ENCODE measurements at places on chromosomes 16 and 17.

GRCh38 chr17:76529224-76530094 lies 8.1 kb downstream of the CYGB start:
- DNase-seq: no peak

DNA sequence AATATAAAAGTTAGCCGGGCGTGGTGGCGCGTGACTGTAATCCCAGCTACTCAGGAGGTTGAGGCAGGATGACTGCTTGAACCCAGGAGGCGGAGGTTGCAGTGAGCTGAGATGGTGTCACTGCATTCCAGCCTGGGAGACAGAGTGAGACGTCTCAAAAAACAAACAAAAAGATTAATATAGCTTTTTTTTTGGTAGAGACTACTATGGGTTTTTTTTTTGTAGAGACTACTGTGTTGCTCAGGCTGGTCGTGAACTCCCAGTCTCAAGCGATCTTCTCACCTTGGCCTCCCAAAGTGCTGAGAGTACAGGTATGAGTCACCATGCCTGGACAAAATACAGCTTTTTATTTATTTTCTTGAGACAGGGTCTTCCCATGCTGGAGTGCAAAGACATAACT lies 20.2 kb downstream of the ZNRF1 start:
- no peak for DNase-seq

DNA sequence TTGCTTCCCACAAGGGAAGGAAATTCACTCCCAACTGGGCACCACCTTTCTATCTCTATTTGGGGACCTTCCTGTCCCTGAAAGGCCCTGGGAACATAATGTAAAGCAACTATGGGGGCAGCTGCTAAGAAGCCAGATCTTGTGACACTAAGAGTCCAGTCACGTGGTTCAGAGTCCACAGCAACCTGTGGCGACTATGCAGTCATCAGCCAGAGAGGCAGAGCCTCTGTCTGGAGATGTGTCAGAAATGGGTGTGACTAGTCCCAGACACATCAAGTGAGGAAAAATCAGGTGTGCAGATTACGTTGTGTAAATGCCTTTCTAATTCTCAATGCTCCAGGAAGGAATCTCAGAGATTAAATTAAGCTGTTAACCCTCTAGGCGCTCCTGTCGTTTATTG lies 26.6 kb upstream of the SKAP1 start:
- DNase-seq: no peak

DNA sequence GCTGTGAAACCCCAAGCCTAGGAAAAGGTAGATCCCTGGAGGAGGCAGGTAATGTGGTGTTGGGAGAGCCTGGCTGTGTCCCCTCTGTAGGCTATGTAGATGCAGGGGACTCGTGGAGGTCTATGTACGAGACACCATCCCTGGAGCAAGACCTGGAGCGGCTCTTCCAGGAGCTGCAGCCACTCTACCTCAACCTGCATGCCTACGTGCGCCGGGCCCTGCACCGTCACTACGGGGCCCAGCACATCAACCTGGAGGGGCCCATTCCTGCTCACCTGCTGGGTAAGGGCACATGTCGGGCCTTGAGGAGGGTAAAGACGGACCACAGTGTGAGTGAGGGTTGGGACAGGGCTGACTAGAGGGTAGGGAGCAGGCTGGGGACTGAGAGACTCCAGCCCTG lies 12.0 kb downstream of the ACE start:
- DNase-seq: no peak

- no peak for DNase-seq
Measured at GRCh38 chr17:57861790-57862693, 12.2 kb upstream of the MRPS23 start.

- DNase-seq: no peak
Measured at GRCh38 chr17:58420827-58421226, 3.5 kb upstream of the RNF43 start.

- no peak for DNase-seq
Measured at GRCh38 chr17:74690409-74690825, 22.3 kb downstream of the CD300LF start.

DNA sequence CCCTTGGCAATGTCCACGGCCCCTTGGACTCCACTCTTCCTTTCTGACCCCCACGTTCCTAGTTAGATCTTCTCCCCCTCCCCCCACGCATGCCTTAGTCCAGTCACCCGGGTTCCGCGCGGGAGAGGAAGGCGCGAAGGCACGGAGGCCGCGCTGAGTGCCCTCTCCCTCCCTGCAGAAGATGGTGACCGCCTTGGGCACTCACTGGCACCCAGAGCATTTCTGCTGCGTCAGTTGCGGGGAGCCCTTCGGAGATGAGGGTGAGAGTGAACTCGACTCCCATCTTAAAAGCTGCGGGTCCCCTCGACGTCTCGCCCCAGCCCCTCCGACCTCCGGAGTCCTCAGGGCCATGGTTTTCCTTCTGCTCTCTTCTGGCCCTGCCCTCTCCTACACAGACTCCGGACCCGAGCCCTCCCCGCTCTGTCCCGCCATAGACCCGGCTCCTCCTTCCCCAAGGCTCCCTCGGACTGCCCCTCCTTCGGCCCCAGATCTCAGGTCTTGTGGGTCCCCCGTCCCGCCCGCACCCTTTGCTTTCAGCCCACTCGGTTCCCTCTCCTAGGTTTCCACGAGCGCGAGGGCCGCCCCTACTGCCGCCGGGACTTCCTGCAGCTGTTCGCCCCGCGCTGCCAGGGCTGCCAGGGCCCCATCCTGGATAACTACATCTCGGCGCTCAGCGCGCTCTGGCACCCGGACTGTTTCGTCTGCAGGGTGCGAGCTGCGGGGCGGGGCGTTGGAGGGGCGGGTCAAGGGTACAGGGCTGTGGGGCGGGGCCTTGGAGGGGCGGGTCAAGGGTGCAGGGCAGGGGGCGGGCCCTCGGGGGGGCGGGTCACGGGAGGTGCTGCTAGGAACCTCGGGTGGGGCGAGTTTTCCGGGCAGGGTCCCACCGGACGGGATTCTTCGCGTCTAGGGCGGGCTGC lies 4.6 kb downstream of the TGFB1I1 start:
- DNase-seq: peak; percentile 47

GRCh38 chr17:47634870-47635269 lies 14.8 kb upstream of the KPNB1 start:
- no peak for DNase-seq

- DNase-seq: no peak
Measured at GRCh38 chr16:56769677-56770076, 39.7 kb downstream of the NUP93 start.

- DNase-seq: no peak
Measured at GRCh38 chr17:74288785-74289184, 14.8 kb downstream of the DNAI2 start.

DNA sequence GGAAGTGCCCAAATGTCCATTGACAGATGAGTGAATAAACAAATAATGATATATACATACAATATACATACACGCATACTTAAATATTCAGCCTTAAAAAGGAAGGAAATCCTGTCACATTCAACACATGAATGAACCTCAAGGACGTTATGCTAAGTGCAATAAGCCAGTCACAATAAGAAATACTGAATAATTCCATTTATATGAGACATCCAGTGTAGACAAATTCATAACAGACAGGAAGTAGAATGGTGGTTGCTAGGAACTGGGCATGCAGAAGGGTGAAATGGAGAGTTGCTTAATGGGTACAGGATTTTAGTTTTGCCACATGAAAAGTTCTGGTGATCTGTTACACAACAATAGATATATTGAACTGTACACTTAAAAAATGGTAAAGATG lies 8.8 kb upstream of the ITGB4 start:
- no peak for DNase-seq

- no peak for DNase-seq
Measured at GRCh38 chr16:31513884-31514283, 5.7 kb upstream of the RUSF1 start.

DNA sequence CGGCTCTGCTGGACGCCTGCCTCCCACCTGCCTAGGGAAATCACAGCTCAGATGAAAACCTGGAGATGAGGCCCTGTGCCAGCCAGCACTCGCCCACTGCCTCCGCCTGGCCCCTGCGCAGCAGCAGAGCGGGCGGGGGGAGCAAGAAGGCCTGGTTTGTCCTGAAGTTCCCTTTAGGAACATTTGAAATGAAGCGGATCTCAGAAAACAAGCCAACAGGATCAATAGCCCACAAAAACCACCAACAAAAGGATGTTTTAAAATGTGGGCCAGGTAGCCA lies 48.0 kb downstream of the RBFOX3 start:
- no peak for DNase-seq

GRCh38 chr16:63913290-63913689 lies 1208.6 kb downstream of the CDH11 start:
- DNase-seq: no peak

DNA sequence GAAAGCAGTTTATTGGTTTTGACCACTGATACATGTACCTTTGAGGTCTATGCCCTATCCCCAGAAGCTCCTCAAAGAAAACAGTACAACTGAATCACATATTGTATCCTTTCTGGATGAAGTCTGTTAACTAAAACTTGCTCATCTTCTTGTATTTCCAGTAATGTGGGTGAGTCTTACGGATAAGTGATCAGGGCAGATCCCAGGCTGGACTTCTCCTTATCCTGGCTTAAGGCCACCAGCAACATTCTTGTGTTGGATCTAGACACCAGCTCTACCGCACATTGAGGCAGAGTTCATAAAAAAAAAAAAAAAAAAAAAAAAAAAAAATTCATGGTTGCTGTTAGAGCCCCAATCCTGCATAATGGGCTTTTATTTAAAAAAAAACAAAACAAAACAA lies 536.7 kb upstream of the HSBP1 start:
- DNase-seq: no peak

GRCh38 chr17:7627250-7628121 lies at the start of gene SAT2:
SAT2 (minus strand) TSS chr17:7627821; CDS start chr17:7627635, 186 bp downstream.
- peak; percentile 77 for DNase-seq

DNA sequence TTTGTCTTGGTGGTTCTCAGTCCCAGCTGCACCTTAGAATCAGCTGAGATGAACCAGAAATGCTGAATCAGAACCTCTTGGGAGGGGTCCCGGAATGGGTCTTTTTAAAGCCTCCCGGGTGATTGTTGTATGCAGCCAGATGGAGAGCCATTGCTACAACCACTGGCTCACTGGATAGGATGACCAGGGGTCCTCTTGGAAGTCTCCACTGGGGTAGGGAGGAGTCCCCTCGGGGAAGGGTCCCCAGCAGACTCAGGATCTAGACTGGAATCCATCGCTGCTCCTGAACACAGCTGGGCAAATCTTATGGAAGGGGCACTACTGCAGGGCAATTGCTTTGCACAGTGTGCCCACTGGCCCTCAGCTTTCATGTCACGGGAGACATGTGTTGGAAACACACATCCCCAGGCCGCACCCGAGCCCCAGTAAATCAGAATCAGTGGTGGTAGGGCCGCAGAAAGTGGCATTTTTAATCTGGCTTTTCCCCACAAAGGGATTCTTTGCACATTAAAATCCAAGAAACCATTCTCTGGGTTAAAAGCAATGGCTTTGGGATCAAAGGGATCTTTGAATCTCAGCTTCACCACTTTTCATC lies 117.3 kb downstream of the IRX5 start:
- DNase-seq: no peak

DNA sequence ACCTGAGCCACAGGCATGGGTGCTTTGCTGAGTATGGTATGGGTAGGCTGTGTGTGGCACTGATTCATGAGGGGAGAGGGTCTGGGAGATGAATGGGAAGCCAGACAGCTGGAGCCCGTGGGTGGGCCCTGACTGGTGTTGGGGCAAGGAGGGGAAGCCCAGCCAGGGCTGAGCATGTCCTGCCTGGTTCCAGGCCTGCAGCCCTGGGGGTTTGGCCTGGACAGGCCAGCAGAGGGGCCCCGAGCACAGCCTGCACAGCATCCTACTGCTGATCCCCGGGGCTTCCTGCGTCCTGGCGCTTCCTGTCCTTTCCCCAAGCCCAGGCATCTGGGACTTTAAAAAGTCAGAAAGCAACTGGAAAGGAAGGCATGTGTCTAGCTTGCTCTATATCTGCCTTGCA lies 4.6 kb upstream of the MVD start:
- no peak for DNase-seq

DNA sequence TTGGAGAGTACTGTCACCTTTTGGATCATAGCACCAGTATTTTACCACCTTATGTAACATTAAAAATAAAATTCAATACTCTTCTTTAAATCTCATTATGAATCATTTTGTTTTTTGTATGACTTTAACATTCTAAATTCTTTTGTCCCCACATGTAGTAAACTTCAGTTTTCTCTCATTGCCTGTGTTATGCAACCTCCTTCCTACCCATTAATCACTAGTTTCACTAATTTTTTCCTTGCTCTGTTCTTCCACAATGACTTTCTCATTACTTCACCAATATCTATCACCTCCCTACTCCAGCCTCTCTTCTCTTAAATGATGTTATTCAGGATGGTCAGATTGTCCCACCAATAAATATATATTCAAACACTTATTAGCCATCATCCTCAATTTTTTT lies 68.7 kb downstream of the TTC19 start:
- DNase-seq: no peak

DNA sequence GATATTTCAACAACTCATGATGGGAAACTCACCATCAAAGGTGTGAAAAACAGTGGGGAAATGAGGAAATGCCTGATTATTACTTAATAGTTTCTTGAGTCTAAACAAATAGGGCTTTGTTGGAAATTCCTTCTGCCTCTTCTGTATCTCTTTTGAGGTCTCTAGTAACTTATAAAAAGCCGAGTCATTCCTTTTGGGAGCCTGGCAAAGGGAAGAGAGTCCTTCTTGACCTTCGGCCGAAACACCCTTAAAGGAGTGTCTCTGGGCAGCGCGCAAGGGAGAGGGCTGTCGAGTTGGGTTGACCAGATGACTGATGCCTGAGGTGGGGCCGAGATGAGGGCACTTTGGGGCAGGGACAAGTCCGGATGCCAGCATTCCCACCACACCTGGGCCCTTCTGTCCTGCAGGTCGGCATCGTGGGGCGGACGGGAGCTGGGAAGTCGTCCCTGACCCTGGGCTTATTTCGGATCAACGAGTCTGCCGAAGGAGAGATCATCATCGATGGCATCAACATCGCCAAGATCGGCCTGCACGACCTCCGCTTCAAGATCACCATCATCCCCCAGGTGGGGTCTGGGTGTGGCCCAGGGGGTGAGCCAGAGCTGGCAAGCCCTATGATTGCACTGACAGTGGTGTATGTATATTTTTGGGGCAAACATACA lies 89.2 kb downstream of the ABCC6 start:
- no peak for DNase-seq

DNA sequence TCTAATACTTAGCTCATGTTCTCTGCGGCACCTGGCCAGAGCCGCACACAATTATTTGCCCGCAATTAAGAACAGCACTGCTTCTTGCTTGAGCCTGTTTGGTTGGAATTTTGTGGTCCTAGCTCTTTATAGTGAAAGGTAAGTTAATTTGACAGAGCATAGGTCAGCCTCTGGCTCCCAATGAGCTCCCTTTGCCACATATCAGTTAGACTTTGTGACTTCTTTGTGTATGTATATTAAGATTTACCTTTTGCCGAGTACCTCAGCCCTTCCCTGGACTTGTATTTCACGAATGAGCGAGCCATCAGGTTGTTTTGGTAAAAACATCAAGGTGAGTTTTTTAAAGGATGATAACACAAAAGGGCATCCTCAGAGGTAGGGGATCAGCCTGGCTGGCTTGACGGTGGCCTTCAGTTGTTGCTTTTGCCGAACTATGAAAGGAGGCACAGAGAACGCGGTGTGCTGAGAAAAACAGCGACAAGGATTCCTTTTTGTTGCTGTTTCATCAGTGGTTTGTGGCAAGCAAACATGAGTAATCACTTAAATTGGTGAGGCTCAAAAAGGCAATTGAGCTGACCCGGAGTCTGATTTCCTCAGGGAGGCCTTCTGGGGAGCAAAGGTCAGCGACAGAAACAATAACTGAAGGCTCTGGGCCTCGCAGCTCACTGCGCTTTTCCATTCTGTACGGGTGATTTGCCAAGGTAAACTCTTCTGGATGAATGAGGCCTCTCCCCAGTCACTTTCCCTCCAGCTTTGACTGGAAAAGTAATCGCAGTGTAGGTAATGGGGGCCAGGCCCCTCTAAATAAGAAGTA lies 163.6 kb downstream of the HS3ST3A1 start:
- no peak for DNase-seq

GRCh38 chr17:72382971-72383722 lies 262.3 kb downstream of the SOX9 start:
- no peak for DNase-seq

All from stimulated activated naive B cell treated with anti-CD40 and anti-IgM and Interleukin-4, amounts not matched to agents 10 μg/mL and 1 μg/mL and 100 μg/mL, for 72 hours (primary cell).